ENCODE measurements at places on chromosomes 4 and X.
A peak's percentile ranks its signal among the peaks of the same experiment; 100 is the strongest.

DNA sequence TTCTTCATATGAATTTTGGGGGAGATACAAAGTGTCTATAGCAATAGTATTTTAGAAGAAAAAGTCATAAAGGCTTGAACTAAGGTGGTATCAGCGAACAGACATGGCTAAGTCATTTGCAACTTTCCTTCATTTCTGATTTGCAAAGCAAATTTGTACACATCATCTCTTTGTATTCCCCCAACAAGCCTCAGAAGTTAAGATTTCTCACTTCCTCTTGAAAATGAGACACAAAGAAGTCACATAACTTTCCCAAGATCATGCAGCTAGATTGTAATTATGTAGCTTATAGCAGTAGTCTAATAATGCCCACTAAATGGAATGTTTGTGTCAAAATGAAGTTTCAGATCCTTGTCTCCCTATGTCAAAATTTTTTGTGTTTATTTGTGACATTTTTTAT is 709.8 kb upstream of the HS3ST1 start:
- DNase-seq: no peak

- DNase-seq: peak; percentile 93
These were observed 37.9 kb downstream of the PDGFC start for GRCh38 chr4:156933633-156934258.

DNA sequence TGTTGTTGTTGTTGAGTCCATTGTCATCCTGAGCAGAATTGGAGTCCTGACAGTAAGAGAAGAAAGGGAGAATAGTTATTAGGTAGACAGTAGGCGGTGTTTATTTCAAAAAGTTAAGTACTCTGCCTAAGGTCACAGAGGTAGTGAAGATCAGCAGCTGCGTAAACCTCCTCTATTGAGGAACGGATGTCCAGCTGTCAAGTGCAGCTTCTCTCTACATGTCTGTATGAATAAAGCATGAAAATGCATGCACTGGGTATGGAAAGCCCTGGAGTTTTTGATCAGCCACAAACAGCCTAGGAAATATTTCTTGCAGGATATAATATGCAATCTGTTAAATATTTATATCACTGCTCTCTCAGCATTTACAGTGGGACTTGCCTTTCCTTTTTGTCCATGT is 109.4 kb upstream of the CBLL2 start:
- DNase-seq: no peak

GRCh38 chr4:183350317-183351071 is 28.3 kb upstream of the CLDN24 start:
- peak; percentile 80 for DNase-seq

DNA sequence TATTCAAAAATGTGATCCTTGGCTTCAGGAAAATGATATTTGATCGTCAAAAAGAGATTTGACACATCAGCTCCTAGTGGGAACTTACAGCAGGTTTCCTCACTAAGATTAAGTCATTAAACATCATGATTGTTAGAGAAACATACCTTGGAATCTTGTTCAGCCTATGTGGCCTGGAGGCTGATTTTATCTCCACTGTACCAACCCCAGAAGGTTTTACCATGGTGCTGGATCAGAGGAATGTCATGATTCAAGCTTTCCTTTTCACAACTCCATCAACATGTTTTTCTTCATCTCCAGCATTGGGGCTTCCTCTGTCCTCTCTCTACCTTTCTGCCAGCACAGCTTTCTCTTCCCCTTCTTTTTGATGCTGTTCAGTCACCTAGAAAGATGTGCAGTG is 68.4 kb upstream of the MID1IP1 start:
- DNase-seq: peak; percentile 21

DNA sequence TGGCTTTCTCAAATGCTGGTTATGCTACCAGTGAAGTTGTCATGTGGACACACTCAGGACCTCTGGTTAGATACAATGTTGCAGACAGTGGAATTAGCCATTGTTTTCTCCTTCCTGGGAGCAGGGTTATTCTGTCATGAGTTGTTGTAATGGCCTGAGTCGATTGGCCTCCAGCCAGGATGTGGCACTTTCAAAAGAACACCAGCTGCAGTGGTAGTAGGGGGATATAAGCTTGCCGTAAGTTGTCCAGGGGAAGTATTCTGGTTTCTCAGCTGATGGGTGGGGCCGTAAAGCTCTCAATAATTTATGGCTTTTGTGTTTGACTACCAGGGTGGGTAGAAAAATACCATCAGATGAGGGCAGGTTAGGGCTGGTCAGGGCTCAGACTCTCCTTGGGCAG is 697.5 kb upstream of the GNPDA2 start:
- no peak for DNase-seq

DNA sequence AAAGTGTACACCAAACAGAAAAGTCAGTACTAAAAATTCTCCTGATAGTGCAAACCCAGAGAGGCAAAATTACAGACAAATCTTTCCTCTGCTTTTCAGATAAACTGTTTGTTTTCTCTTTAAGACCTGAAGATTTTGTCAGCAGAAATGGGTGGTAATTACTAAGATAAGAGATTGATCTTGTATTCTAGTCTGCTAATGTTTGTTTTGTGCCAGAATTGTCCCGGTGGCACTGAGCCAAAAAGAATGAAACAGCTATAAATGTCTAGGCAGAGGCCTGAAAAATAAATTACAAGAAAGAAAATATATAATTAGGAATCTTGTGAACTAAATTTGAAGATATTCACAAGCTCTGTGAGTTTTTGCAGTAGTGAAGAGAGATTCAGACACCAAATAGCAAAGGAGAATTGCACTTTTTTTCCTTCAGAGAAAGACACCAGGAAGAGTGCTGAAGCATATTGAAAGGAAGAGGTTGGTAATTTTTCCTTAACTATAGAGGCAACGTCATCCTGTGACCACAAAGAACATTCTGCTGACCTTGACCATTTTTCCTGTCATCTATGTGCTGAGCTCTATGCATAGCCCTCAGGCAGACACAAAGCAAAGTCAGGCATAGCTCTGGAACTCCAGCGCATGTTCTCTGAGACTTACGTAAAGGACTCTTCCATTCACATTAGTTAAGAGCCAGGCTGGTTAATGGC is 314.5 kb upstream of the RASGEF1B start:
- DNase-seq: no peak

DNA sequence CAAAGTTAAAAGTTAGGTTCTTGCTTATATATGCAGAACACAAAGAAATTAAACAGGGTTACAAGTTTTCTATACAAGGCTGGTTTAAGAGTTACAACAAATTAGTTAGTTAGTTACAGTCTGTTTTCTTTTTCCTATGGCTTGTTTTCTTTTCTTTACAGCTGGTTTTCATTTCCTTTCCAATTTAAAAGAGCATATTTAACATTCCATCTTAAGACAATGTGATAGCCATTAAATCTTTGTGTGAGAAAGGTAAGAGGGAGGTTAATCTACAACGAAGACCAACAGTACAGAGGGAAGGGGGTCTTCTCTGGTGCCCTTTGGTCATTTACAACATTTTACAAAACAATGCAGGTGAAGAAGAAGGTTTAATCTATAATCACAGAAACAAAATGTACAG is 290.6 kb downstream of the ZNF674 start:
- DNase-seq: peak; percentile 46

DNA sequence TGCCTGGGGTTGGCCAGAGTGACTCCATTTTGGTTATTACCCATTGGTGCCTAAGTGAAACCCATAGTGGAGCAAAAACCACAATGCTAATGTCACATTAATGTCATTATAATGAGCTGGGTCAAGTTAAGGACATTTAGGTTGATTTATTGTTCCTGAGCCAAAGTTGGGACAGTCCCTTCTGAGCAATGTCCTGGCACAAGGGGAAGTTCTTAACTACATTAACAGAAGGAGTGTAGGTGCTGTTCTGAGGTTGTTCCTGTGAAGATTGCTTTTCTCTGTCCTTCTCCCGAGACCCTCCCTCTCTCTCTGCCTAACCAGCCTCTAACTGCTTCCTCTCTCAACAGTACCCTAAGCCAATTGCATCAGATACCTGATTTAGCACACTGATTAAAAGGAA is 1956.8 kb upstream of the PCDH10 start:
- DNase-seq: no peak

DNA sequence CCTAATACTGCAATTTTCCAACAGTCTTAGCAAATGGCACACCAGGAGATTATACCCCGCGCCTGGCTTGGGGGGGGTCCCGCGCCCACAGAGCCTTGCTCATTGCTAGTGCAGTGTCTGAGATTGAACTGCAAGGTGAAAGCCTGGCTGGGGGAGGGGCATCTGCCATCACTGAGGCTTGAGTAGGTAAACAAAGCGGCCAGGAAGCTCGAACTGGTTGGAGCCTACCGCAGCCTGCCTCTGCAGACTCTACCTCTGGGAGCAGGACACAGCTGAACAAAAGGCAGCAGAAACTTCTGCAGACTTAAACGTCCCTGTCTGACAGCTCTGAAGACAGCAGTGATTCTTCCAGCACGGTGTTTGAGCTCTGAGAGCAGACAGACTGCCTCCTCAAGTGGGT is 172.8 kb upstream of the NAP1L5 start:
- DNase-seq: no peak

DNA sequence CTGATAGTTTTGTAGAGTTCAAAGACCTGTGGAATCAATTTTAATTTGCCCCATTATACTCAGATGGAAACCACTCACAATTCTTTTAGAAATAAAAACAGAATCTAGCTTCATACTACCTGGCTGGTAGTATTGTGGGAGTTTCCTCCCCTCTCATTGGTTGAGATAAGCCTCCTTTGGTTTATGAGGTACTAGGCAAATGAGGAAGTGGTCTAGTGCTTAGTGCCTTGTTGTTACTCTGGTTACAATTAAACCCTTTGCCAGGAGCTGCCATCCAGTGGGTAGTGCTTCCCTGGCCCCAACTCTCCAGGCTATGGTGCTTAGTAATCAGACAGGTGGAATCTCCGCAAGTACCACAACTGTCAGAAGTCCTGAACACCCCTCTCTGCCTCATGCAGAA is 118.3 kb downstream of the CDKL5 start:
- no peak for DNase-seq

GRCh38 chr4:155187989-155188388 is 20.4 kb upstream of the NPY2R start:
- DNase-seq: no peak

- peak; percentile 57 for DNase-seq
These were observed 89.9 kb downstream of the SPCS3 start for GRCh38 chr4:176409627-176410026.

- DNase-seq: peak; percentile 30
These were observed 61.1 kb upstream of the STS start for GRCh38 chrX:7086384-7086783.

DNA sequence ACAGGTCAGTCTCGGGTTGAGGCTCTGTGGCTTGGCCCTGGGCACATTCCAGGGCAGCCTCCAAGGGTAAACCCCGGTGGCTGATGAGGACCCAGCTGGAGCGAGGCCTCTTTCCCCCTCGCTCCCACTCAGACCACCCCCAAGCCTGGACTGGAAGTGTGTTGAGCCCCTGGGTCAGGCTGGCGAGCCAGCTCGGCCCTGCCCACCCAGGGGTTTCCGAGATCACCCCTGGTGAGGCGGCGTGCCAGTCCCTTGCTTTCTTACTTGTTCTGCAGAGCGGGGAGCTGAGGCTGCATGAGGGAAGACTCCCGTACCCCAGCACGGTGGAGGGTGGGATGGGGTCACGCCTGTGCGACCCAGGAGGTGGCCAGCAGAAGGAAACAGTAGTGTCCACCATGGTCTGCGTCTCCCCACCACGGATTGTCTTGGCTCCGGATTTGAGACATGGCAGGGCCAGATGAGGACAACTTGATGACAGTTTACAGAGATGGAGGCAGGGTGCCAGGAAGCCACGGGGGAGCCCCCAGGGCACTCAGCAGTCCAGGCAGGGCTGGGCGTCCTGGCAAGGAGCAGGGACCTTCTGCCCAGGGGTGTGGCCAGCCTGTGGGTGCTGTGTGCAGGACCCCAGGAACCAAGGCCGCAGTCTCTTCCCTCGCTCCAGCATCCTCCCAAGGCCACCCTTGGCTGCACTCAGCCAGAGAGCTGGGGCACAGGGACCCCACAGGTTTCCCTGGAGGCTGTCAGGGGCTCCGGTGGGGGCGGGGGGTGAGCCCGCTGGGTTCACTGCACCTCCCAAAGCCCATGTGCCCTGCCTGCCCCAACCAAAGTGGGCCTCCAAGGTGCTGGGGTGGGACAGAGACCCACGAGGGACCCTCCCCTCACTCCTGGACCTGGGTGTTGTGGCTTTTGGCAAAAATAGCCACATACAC is 6.6 kb upstream of the FGFRL1 start:
- DNase-seq: no peak

- DNase-seq: no peak
These were observed 1.7 kb downstream of the CLCN4 start for GRCh38 chrX:10158279-10159144.

DNA sequence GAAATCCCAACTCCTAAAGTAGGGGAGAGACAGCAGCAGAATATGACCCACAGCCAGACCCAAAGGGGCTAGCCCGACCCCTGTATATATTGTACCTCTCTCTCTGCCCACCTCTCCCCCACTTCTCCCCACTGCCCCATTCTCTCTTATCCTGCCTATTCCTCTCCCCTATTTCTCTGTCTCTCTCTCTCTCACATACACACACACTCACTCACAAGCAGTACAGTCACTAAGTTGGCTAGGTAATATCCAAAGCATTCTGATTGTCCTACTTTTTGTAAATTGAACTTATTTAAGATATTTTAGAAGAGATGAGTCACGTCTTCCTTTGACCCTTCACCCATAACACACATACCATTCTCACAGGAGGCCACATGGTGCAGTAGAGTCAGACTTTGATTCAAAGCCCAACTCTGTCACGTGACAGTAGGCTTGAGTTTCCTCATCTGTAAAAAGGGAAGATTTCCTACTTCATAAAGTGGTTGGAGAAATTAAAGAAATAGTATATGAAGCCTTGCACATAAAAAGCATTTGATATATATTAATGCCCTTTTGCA is 29.5 kb downstream of the SRPX2 start:
- peak; percentile 78 for DNase-seq

GRCh38 chr4:121192480-121192879 is 28.4 kb upstream of the TNIP3 start:
- DNase-seq: peak; percentile 53

DNA sequence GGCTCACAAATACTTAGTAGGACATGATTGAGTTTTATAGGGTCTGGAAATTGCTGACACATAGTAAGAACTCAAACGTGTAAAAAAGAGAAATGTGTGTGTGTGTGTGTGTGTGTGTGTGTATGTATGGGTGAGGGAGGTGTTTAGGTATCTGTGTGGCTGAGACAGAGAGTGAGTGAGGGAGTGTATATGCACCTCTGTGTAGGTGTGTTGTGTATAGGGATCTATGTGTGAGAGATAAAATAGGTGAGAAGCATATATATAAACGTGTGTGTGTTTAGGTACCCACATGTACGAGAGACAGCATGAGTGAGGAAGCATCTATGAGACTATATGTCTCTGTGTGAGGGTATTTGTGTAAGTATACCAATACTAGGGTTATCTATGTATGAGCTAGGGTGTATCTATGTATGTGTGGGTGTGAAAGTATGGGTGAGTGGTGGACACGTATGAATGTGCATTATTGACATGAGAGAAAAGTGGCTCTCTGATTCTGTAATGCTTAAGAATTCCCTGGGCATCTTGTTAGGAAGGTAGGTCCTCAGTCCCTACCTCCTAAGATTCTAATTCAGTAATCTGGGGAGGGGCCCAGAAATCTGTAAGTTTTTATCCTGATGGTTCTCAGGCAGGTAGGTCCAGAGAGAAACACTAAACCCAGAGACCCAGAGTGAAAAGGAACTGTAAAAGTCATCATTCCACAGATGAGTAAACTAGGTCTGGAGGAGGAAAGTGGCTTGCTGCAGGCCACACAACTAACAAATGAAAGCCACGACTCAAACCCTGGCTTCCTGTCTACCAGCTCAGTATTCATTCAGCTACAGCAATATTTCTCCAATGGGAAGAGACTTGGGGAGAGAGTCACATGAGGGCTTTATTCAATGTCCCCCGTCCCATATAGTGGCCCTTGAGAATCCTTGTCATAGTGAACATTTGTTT is 237.0 kb downstream of the IDS start:
- no peak for DNase-seq
